ENCODE measurements at places on chromosomes 16 and 17.

DNA sequence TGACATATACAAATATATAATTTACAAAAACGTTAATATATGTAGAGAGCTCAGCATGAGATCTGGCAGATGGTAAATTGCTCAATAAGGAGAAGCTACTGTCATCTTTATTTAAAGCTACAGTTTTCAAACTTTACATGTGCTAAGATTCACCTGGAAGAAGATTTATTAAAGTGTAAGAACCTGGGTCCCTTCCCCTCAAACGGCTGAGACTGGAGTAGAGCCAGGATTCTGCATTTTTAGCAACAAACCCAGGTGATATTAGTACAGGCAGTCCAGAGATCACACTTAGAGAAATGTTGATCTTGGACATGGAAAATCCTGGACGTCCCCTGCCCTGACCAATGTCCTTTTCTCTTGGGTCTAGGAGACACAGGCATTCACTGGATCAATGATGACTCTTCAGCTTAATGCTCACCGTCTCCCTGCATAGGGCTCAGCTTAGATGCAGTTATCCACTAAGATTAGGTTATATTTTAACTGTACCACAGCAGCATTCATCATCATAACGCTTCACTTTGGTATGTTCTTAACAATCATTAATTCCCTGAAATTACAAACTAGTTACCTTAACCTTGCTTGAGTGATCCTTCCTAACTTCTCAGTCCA, 20.4 kb downstream of the CDR2 start:
- DNase-seq = no peak

- DNase-seq = no peak
These were observed 39.8 kb downstream of the SLC6A2 start for GRCh38 chr16:55695595-55695994.

DNA sequence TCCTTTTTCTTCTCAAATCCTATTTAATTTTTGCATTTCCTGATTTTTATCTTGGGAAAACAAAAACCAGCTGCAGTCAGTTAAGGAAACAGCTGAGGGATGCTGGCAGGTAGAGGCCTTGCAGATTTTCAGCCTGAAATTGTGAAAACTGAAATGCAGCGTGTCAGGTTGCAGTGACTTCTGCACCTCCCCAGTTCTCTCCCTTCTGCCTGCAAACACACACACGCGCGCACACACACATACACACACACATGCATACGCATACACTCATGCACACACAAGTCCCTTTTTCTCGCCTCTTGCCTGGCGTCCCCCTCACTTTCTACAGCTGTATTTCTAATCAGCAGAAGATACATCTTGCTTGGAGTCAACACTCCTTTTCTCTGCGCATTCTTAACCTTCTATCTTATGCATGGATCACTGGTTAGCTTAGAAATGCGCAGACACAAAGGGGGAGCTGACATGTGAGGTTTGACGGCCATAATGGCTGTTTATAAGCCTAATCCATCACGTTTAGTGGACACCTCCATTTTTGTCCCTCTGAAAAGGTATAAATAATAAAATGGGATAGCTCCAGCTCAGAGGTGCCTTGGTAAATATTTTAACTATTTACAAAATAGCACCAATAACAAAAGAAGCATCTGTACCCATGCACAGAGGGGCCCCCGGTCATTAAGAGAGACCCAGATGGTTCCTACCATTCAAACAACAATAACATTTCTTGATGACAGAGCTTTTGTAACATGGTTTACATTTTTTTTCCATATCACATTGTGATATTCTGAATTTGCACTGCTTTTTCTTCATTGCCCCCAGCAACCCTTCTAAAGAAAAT, 392.1 kb upstream of the SALL1 start:
- DNase-seq = no peak

DNA sequence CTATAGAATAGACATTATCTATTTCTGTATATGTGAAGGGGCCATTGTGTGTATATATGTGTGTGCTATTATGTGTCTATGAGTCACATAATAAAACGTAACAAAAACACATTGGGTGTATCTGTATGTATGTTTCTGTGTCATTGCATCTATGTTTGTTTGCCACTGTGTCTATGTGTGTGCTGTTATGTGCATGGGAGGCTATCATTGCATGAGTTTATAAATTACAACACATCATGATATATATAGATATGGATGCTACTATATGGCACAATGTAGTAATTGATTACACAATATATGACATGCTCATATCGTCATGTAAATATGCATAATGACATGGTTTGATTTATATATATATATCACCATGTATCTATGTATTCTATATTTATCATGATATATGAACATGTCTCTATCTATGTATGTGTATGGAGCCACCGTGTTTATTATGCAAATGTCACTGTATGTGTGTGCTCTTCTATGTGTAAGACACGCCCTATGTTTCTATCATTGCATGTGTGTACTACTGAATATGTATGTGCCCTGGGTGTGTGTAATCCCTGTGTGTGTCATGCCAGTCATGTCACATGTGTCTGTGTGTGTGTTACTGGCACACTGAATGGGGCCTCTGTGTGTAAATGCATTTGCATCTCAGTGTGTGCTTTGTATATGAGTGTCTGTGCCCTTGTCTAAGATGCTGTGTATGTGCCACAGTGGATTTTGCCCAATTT, 1.4 kb upstream of the TSPOAP1 start:
- DNase-seq = no peak

- DNase-seq = no peak
These were observed 186.3 kb upstream of the GSE1 start for GRCh38 chr16:85426806-85427205.

DNA sequence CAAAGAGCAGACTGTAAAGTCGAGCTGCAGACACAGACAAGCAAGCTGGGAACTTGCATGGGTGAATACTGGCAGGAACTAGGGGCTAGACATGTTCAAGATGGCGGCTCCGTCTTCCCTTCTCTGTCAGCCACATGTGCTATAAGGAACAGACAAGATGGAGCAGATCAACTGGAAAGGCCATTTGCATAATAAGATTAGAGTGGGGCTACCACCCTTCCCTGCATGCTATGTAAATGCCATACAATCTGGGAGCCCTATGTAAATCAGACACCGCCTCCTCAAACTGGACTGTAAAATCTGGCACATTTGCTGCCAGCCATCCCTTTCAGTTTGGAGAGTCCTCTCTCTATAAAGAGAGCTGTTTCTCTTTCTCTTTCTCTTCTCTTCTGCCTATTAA, 640.1 kb upstream of the CDH8 start:
- DNase-seq = no peak

- no peak for DNase-seq
These were observed 186.5 kb downstream of the STX8 start for GRCh38 chr17:9389111-9389527.

DNA sequence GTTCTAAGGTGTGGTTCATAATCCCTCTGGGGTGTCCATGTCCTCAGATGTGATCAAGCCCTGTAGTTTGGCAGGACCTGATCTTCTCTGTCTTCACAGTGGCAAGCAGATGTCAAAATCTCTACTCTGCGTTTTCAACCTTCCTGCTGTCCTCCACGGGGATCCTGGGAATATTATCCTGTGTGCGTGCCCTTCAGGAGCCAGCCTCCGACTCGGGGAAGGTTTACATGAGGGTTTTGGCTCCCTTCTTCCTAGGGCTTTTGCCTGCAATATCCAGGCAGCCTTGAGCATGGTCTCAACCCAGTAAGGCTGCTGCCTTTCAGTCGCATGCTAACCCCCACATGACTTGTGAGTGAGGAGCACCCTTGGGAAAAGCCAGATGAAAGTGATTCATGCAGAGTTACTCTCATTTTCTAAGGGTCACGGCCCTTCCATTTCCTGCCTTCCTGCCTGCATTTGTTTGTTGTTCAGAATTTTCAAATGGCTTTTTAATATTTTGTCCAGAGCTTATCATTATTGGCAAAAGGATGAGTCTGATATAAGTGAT, 202.2 kb upstream of the CHMP6 start:
- DNase-seq = peak; percentile 32

DNA sequence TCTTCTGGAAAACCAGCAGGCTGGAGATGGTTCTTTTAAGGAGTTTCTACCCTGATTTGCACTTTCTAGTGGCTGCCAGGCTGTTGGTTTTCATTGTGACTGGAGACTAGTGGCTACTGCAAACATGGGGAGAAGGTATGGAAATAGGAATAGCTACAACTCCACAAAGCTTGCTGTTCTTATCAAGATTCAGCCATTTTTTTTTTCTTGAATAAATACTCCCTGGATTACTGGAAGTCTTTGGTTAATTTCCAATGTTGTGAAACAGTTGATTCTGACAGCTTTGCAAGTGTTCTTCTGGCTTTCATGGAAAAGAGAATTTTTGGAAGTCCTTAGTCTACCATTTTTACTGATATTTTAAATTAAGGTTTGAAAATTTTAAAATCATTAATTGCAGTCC, 277.7 kb downstream of the HS3ST3A1 start:
- DNase-seq = no peak

GRCh38 chr16:71626858-71627213, 852 bp downstream of the MARVELD3 start:
- DNase-seq = no peak

- DNase-seq = no peak
These were observed 64.6 kb upstream of the CLEC18B start for GRCh38 chr16:74485916-74486315.

- no peak for DNase-seq
These were observed 13.4 kb downstream of the ABCA8 start for GRCh38 chr17:68941761-68942160.

GRCh38 chr17:19762515-19762961, 14.4 kb upstream of the ALDH3A1 start:
- DNase-seq = peak; percentile 20

DNA sequence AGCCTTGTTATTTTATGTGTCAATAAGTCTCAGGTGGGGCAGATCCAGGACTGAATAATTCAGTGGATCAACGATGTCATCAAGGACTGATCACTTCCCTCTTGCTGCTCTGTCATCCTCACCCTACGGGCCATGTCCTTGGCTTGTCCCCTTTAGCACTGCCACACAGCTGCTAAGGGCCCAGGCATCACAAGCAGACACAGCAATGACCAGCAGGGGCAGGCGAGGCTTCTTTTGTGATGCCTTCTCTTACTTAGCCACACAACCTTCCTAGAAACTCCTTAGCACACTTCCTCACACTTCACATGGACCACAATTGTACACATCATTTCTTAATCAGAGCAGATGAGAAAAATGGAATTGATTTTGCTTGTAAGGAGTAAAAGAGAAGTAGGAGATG, 356.3 kb upstream of the SOX9 start:
- no peak for DNase-seq
